ENCODE measurements at places on chromosomes 4 and X.

DNA sequence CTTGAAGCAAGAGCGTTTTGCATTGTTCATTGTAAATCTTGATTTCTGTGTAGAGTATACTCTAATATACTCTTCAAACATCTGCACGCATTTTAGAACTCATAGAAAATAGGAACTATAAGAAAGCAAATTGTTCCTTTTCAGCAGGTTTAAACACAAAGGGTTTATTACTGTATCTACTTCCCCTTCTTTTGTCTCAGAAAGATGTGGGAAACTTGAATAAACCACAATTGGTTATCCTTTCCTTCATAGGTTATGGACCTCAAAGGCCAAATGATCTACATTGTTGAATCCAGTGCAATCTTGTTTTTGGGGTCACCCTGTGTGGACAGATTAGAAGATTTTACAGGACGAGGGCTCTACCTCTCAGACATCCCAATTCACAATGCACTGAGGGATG is 46.0 kb upstream of the GUCY1B1 start:
- DNase-seq, result no peak

DNA sequence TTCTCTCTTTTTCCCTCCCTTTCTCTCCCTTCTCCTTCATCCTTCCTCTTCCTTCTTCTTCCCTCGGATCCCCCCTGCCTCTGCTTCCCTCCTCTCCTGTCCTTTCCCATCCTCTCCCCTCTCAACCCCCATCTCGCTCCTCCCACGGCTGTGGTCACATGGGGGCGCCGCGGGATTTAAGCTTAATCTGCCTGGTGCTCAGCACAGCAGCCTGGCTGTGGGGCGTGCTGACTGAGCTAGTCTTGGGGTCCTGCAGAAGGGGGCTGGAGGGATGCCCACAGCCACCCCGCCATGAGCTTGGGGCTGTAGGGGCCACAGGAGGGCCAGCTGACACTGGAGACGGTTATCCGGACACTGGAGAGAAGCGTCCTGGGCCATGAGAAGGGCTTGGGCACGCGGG is 10.7 kb downstream of the SMIM10L2A start:
- no peak for DNase-seq

DNA sequence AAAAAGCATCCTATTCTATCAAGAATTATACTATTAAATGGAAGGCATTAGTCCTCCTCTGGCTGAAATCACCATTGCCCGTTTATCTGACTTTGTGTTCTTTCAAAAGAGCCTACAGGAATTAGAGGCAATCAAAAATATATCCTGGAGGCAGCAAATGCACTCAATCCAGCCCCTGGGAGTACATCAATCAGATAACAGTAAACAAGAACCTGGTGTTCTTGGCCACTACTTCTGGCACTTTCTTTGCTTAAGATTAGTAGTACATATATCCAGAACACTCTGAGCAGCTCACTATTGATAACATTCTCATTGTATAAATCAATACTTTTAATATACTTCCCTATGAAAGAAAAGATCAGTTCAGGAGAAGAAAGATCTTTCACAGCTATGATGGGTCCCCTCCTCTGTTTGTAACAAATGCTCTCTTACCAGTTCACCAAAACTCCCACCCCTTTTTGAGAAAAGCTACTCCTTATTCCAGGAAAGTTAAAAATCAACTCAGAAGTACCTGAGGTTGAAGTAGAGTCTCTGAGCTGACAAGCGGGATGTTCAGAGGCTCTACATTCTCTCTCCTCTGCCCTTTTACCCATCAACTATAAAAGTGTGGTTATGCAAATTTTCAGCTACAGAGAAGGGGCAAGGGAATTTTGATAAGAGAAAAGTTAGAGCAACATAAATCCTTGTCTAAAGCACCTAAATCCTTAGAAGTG is 176.0 kb downstream of the COX18 start:
- DNase-seq, result no peak

DNA sequence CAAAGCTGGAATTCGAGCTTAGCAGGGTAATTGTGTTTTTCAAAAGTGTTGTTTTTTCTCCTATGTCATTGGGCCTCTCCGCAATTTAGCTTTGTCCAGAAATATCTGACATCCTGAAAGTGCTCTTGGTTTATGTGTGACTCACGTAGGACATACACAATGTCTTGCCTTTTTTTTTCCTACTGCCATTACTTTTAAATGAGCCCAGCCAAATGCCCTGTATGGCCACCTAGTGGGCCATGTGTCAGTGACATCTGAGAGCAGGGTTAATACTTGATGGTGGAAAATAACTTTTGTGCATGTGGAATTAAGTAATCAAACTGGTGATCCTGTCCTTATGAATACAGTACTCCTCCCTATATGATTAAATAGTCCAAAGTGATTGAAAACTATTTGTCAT is 1411.1 kb upstream of the TENM3 start:
- no peak for DNase-seq

DNA sequence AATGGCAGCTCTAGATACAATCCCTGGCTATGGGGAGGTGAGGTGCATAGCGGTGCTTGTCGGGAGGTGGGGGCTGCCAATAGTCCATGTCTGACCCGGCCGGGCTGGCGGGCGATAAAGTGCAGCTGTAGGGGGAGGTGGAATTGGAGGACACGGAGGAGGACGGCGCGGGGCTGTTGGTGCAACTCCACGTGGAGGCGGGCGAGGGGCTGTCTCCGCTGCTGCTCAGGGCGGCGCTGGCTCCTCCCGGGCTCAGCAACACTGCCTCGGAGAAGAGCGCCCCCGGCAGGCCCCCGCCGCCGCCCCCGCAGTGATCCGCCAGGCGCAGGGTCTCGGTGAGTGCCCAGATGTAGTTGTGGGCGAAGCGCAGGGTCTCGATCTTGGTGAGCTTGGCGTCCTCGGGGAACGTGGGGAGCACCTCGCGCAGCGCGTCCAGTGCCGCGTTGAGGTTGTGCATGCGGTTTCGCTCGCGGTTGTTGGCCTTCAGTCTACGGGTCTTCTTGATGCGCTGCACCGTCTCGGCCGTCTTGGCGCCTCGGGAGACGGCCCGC is 1.3 kb downstream of the NEUROG2 start:
- no peak for DNase-seq

GRCh38 chrX:124332481-124333424 is at the start of gene TEX13D:
TSS of gene TEX13D (plus strand) at chrX:124332660. CDS start at chrX:124332918, 258 bp downstream.
- no peak for DNase-seq

GRCh38 chr4:40699648-40700047 is 50.1 kb upstream of the NSUN7 start:
- no peak for DNase-seq

DNA sequence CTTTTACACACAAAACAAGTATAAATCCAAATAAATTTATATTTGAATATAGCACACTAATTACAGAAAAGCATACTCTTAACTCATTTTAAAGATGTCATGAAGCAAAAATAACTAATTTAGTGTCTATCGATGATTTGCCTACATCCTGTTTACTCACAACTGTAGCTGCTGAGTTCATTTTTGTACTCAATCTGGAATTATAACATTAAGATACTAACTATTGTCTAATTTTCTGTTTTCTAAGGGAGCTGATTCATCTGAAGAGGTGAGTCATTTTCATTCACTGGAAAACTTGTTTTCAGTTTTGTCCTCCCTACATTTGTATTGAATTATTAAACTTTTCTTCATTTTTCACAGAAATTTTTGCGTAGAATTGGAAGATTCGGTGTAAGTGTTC is 3.7 kb downstream of the STATH start:
- DNase-seq, result no peak

DNA sequence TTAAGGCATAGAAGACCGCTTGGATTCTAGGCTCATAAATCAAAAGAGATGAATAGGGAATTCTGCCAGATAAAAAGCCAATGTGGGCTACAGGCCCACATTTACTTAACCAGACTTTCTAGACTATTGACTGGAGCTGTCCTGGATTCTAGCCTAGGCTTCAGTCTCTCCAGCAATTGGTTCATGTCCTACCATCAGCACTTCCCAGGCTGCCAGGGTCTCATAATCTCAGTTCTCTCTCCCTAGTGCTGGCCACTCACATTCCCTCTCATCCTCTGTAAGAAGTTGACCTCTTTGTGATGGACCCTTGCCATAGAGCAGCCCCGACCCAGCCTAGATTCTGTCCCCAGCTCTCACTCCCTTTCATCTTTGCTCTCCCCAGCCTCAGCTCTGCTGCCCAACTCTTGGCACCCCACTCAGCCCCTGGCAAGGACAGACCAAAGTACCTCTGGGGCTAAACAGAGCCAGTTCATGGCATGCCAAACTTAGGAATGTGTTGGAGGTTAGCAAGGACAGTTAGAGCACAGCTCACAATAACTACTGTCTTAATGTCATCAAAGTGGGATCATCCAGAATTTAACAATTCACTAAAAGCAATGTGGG is 396.2 kb downstream of the INPP4B start:
- no peak for DNase-seq

DNA sequence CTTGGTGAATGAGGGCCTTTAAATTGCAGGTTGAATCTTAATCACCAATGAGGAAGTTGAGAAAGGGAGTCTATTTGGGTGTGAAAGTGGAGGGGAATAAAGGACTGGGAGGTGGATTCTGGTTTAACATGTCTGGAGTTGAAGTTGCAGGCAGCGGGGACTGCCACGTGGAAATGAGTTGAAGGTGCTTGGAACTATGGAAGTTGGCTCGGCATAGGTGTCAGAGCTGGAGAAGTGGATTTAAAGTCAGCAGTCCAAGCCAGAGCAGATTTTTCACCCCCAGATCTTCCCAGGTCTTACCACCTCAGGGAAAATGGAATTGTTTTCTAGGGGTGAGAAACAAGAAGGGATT is 44.9 kb downstream of the TIGD4 start:
- DNase-seq, result no peak

DNA sequence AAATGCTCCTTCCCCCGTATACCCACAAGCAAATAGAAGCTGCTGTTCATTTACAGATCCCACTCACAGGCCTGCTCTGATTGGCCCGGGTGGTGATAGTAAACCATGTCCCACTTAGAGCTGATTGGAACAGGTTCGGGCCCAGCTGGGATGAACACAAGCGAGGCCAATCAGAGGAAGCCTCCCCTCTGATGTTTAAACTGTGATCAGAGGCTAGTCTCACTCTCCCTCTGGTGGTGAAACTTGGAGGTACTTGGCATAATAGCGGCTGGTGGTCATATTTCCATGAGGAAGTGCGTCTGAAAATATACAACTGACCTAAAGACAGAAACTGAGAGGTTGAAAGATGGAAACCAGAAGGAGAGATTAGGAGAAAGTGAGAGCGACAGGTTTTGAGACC is 51.5 kb upstream of the TRPC3 start:
- DNase-seq, result no peak

- no peak for DNase-seq
Measured at GRCh38 chr4:24770032-24770584, 25.3 kb upstream of the SOD3 start.

DNA sequence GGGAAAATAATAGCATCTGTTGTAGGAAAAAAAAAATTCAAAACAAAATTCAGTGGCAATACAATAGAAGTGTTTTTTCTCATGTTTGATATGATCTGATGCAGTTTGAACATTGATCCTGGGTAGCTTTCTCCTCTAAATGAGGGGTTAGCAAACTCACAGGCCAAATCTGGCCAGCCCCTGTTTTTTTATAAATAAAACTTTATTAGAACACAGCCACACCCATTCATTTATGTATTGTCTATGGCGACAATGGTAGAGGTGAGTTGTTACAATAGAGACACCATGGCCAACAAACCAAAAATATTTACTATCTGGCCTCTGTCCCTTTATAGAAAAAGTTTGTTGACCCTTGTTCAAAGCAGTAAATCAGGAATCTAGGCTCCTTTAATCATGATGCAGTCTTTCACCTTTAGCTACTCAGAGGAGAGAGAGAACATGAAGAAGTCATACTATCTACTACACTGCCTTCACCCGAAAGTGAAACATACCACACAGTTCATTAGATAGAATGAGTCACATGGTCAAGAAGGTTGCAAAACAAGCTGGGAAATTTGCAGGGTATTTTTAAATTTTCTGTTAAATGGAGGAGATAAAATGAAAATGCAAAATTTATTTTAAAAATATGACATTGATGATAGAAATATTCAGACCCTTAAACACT is 186.6 kb upstream of the MAOA start:
- no peak for DNase-seq

DNA sequence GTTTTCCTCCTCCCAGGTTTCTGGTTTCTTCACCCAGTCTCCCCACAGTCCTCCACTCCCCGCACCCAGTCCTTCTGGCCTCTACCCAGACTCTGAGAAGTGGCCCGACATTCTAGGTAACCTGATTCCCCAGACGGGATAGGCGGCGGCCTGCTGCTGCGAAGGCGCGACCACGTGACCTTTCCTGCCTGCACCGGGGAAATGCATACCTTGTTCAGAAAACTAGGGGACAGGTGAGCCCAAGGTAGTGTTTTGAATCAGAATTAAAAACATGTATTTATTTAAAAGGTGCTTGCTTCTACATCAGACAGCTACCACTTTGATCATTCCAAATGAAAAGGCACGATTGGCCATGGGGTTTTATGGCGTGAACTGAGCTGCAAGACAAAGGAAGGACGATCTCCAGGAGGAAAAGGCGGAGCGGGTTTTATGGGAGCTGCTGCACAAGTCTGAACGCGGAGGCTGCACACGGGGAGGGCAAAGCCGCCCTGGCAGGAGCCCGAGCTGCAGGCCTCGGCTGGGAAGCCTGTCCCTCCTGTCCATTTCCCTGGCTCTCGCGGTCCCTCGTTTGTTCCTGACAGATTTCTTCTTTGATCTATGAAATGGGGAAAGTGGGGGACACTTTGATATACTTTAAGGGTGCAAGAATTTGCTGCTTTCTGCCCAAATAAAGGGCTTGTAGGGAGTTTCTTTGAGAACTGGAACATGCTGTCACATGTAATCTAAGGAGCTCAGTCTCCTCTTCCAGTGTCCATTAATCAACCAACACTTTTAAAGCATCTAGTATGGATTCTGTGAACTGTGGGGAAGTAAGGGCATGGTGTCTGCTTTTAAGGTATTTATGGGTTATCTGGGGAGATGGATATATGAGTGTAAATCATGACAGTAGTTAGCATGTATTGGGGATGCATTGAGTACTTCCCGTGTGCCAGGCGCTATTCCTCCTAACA is 150.9 kb downstream of the SPRY1 start:
- DNase-seq, result no peak

DNA sequence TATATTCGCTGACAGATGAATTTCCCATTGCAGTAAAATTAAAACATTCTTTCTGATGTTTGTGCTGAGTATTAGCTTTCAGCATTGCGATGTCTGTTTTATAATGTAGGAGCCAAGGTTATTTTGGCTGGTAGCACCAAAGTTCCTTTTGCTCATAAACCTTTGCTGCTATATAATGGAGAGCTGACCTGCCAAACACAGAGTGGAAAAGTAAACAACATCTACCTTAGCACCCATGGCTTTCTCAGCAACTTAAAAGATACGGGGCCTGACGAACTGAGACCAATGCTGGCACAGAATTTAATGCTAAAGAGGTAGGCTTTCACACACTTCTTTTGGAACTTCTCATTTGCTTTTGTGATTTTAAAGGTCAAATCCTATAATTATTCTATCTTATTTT is 46.0 kb downstream of the WDR19 start:
- DNase-seq, result no peak

DNA sequence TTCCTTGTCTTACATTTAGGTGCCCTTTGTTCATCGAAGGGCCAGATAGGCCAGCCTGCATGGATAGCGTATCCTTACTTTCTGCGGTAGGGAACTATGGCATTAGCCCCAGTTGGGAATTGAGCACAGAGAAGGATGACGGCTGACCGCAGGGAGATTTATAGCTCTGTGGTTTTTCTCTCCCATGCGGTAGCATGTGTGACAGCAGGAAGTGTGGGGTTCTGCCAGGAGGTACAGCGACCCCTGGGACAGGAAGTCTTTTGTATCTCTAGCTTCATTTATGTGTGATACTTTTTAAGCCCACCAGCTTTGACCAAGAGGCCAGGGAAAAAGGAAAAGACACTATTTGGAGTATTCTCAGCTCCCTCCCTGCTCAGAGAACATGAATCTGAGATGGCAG is 33.1 kb downstream of the GAB3 start:
- no peak for DNase-seq

GRCh38 chr4:147678106-147678505 is 5.9 kb downstream of the PRMT9 start:
- DNase-seq, result no peak
